Myometrial cell (primary cell): ENCODE measurements at places on chromosomes 6 and 20. TPM values are rescaled to one million over a fixed set of nuclear protein-coding genes. Genes with fewer than 3 reads are reported as not detected.

The CFAP61 gene
- total RNA-seq: not detected in 2 replicates

The RRAGD gene
- total RNA-seq: not detected in 2 replicates

The BPIFB1 gene
- total RNA-seq: not detected in 2 replicates

The MYBL2 gene
- total RNA-seq: 36.9 and 38.9 TPM in 2 replicates

The SIRPB1 gene
- 1.2 and 1.8 TPM in 2 replicates for total RNA-seq

The MMP24OS gene
- 23.4 and 30.7 TPM in 2 replicates for total RNA-seq

The HLA-DQA2 gene
- not detected in 2 replicates for total RNA-seq

The ID4 gene
- total RNA-seq: 3.5 and 4.4 TPM in 2 replicates

The KATNA1 gene
- total RNA-seq: 23.7 and 24.5 TPM in 2 replicates

The ANKRD6 gene
- under 0.01 and 0.58 TPM in 2 replicates for total RNA-seq

The MTO1 gene
- total RNA-seq: 31.5 and 38.1 TPM in 2 replicates

The SPATA25 gene
- total RNA-seq: not detected in 2 replicates

The LY6G6C gene
- not detected in 2 replicates for total RNA-seq

The ARFGEF3 gene
- total RNA-seq: under 0.01 TPM in 2 replicates

The MYH7B gene
- under 0.01 TPM in 1 of 2 replicates, not detected in the other for total RNA-seq

The AFDN gene
- total RNA-seq: 11.2 and 15.1 TPM in 2 replicates

The ZBTB12 gene
- 2.0 and 2.3 TPM in 2 replicates for total RNA-seq

The TCF15 gene
- total RNA-seq: not detected in 2 replicates

The CST7 gene
- total RNA-seq: not detected in 2 replicates

The TAP1 gene
- total RNA-seq: 43.8 and 54.9 TPM in 2 replicates

The SAMD5 gene
- total RNA-seq: 0.29 and 1.2 TPM in 2 replicates

The ADGRF5 gene
- total RNA-seq: not detected in 2 replicates

The VGLL2 gene
- not detected in 2 replicates for total RNA-seq

The ZNF335 gene
- total RNA-seq: 9.5 and 12.4 TPM in 2 replicates

The C20orf202 gene
- total RNA-seq: not detected in 2 replicates

The BMP7 gene
- not detected in 2 replicates for total RNA-seq

The CBLN4 gene
- not detected in 2 replicates for total RNA-seq

The RIPOR3 gene
- total RNA-seq: 0.35 and 0.58 TPM in 2 replicates

The PREP gene
- total RNA-seq: 12.1 and 12.2 TPM in 2 replicates

The C6orf58 gene
- total RNA-seq: not detected in 2 replicates

The WFDC9 gene
- not detected in 2 replicates for total RNA-seq
